ENCODE measurements at places on chromosomes 3 and 15.

DNA sequence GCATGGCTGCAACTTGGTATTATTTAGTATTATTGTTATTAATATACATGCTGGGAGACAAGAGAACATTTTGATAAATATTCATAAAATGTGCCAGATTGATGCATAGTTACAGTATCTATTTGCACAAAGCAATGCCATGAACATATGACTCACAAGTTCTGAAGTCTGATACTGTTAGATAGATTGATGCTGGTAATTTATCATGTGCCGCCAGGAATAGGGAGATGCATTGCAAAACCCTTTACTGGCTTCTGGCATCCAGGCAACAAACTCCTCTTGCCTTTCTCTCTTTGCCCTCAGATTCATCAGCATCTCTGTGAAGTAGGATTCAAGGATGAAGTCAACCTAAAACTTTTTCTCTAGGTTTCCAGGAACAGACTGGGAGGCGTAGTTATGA lies 41.0 kb upstream of the SLC25A26 start:
- DNase-seq, result no peak

- no peak for DNase-seq
Measured at GRCh38 chr3:65714134-65714533, 324.6 kb downstream of the MAGI1 start.

- no peak for DNase-seq
Measured at GRCh38 chr15:76006136-76006778, 6.0 kb downstream of the NRG4 start.

GRCh38 chr3:102727340-102727739 lies 292.5 kb downstream of the ZPLD1 start:
- no peak for DNase-seq

GRCh38 chr3:140545756-140546155 lies 132.1 kb upstream of the TRIM42 start:
- no peak for DNase-seq

DNA sequence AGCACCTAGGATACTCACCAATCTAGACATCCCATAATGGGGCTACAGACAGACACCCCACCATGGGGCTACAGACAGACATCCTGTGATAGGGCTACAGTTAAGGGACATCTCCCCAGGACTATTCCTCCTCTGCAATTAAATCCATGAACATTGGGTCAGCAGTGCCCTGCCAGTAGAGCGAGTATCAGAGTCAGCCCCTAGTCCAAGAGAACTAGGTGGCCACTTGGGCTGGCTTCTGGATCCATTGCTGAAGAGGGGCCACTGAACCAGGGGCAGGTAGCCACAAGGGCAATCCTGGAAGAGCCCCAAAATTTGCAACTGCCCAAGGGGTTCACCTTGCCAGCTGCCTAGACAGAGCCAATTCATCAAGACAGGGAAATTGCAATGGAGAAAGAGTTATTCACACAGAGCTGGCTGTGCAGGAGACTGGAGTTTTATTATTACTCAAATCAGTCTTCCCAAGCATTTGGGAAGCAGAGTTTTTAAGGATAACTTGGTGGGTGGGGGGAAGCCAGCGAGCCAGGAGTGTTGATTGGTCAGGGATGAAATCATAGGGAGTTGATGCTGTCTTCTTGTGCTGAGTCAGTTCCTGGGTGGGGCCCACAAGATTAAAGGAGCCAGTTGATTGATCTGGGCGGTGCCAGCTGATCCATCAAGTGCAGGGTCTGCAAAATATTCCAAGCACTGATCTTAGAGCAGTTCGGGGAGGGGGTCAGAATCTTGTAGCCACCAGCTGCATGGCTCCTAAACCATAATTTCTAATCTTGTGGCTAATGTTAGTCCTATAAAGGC lies 170.2 kb upstream of the SMAD3 start:
- no peak for DNase-seq

DNA sequence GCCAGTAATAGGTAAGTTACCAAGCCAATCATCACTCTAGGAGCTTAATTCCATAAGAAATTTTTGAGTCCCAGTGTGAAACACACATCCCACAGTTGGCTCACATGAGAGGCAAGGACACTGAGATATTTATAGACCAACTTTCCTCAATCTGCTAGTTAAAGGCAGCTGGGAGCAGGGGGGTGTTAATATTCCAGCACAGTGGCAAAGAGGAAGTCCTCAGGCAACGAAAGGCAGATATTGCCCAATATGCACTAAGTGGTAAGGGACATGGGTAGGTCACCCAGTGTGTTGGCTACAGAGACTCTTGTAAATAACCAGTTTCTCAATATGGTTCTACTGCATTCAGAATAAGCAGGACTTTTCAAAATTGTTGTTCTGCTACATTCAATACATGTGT lies 61.0 kb downstream of the TOP2B start:
- DNase-seq, result no peak

- no peak for DNase-seq
Measured at GRCh38 chr15:100766243-100767000, 113.2 kb upstream of the ALDH1A3 start.
